ENCODE measurements at places on chromosomes 1 and 21. TPM values are rescaled to one million over a fixed set of nuclear protein-coding genes. Genes with fewer than 3 reads are reported as not detected.

DNA sequence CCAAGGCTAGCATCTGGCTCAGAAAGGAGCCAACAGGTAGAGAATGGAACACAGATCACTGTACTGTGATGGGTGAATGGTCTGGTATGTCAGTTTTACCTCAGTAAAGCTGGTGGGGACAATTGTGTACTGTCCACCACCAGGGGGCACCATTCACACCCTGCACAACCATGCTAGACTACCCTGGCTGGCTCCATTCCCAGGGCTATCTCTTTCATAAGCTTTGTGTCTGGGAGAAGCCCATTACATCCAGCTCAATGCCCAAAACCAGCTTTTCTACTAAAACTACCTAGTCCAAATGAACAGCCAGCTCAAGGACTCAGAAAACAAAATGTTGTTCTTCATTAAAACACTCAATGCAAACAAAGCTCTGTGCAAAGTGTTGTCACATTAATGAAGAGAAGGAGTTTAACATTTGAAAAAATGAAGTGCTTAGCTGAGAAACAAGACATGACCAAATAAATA lies 62.0 kb upstream of the RASAL2 start:
- no peaks in the 10 kb centered on the region for H3K36me3 ChIP-seq
- H3K4me3 ChIP-seq = no peak overlapping the region
- peak; percentile 63 for DNase-seq
- H3K4me1 ChIP-seq = no peaks in the 10 kb centered on the region

- H3K36me3 ChIP-seq = no peaks in the 10 kb centered on the region
- no peaks in the 10 kb centered on the region for H3K4me1 ChIP-seq
- H3K27ac ChIP-seq = no peak overlapping the region
- H3K27me3 ChIP-seq = no peaks in the 10 kb centered on the region
- no peak overlapping the region for H3K4me3 ChIP-seq
- no peak for DNase-seq
These were observed 36.4 kb upstream of the BCL9 start for GRCh38 chr1:147504801-147505311.

C1orf56 gene
- 1.5 TPM for total RNA-seq

- H3K27ac ChIP-seq = no peak overlapping the region
- H3K4me3 ChIP-seq = no peak overlapping the region
- H3K27me3 ChIP-seq = peaks cover 3% of the 10 kb centered on the region
These were observed 45.2 kb downstream of the PTPRU start for GRCh38 chr1:29281571-29281970.

AUNIP gene
- total RNA-seq = 9.6 TPM
